Hepatic stellate cell (primary cell): ENCODE measurements at places on chromosomes 4 and X.
A peak's percentile ranks its signal among the peaks of the same experiment; 100 is the strongest.

- DNase-seq: no peak
Measured at GRCh38 chr4:31366041-31366440, 645.9 kb downstream of the PCDH7 start.

DNA sequence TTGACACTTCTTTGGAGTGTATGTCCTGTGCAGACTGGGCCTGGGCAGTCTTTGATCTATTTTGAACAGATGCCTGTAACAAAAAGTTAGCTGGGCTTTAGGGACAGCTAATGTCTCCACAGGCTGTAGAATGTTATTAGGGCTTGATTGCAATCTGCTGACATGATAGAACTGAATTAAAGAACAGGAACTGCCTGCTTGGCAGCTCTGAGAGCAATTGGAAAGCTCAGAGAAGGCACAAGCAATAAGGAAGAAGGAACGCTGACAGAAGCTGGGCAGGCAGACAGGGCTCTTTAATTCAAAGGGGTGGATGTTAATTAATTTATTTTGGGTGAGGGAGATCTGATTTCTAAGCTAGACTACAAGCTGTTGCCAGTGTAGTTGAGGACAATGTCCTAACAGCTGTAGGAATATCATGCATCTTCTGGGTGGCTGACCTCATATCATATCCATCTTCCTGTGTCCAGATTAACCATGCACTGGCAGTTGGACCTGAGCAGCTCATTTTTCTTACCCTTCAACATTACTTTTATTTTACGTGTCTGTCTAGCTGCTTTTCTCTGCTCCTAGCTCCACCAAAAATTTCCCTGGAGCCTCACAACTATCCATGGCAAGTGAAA is 20.7 kb upstream of the GRXCR1 start:
- no peak for DNase-seq

DNA sequence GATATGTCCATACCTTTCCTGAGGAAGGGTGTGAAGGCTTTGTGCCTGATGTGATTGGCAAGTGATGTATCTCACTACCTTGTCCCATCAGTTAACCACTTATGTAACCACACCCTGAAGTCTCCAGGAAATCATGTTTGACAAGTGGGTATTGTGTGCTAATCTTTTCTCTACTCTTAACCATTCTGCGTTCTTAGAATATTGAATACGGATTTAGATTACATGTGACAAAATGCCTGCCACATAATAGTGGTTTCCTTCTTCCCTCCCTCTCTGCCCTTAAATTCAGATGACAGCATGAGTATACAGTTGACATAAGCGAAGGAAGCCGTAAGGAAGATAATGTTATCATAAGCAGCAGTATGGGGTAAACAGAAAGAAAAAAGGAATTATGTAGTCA is 108.4 kb downstream of the KLHL8 start:
- no peak for DNase-seq

DNA sequence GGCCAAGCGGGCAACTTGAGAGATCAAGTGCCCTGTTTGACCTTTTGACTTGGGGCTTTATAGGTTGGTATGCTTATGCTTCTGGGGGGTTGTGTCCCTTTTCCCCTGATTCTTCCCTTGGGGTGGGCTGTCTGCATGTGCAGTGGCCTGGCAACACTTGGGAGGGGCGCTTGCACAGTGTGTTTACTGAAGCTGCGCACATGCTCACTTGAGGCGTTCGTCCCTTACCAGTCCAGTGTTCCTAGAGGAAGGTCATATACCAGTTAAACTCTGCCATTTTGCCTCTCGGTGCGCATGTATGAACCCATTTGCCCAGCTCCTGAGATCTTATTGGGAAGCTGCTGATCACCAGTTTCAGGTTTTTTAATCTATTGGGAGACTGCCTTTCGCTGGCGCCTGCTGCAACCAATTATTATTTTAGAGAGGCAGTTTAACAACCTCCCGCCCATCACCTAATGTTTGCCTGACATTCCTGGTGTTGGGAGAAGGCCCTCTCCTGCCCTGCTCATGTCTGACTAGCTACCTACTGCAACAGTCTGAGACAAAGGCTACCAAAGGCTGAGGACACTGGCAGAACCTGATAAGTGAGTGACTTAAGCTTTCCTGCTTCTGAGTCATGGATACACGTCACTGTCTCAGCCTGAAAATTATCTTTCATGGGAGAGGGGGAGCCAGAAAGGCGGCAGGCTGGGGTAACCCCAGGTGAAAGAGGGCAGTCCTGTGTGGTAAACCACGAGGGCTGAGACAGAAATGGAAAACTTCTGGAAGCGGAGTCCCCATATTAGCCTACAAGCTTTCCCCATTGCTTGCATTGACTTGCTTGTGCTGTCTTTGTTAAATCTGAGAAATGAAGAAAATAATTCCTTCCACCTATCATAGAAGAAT is 97.6 kb downstream of the CPE start:
- no peak for DNase-seq

DNA sequence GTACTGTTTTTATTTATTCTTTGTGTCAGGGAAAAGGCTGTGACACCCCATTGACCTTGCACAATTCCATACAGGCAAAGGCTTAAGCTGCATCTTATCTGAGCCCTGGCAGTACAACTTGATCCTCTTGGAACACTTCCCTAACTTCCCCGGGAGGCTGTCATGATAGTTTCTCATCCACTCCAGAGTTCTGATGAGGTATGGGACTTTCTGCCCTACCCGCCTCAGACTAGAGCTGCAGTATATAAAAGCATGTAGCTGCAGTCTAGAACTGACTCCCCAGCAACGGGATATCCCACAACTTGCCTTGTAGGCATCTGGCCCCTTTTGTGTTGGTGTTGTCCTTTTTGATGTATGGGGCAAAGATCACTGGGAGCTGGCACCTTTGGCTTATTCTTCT is 72.7 kb downstream of the FNIP2 start:
- no peak for DNase-seq

GRCh38 chr4:133839326-133839725 is 362.3 kb downstream of the PABPC4L start:
- no peak for DNase-seq

GRCh38 chr4:11628093-11628725 is 199.5 kb upstream of the HS3ST1 start:
- DNase-seq: no peak

DNA sequence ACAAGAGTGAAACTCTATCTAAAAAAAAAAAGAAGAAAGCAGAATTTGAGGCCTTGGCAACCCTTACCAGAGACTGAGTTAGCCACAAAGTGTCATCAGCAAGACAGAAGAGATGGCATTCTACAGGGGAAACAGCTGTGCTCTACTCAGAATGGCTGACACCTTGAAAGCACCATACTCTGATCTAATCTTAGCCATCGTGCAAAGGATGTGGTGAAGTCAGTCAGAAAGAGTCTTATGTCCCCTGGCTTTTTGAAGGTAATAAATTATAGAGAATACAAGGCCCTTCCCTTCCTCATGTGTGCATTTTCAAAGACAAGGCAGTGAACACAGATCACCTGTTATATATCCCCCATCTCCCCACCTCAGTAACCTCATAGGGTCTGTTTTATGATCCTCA is 13.2 kb downstream of the CLNK start:
- DNase-seq: no peak

DNA sequence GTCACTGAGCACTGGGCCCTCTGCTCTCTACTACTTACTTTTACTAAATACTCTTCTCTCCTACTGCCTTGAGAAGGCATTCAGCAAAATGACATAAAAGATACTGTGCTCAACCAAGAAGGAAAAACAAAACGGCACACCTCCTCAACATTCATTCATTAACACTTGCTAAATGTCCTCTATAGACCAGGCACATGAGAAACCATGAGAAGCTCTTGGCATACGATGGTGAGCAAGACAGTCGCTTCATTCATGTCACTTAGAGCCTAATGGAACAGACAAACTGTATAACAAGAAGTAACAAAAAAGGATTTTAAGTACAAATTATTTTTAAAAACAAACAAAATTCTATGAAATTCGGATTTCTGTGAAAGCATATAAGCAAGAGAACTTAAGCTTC is 38.7 kb downstream of the COL25A1 start:
- no peak for DNase-seq

GRCh38 chr4:15003401-15003890 is 1.2 kb downstream of the CPEB2 start:
- peak; percentile 48 for DNase-seq

DNA sequence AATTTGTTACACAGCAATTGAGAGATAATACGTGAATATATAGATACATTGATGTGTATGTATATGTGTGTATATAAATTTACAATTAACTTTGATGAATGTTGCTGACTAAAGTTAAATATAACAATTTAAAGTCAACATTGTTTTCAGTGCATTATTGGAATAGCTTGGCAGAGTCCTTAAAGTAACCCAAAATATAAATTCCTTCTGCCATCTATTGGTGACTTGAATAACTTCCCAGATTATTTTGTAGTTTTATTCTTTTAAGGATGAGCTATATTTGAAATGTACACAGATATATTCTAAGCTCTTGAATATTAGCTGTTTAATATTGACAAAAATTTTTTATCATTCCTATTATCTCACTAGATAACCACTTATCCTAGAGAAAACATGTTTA is 298.2 kb upstream of the FSTL5 start:
- DNase-seq: no peak

DNA sequence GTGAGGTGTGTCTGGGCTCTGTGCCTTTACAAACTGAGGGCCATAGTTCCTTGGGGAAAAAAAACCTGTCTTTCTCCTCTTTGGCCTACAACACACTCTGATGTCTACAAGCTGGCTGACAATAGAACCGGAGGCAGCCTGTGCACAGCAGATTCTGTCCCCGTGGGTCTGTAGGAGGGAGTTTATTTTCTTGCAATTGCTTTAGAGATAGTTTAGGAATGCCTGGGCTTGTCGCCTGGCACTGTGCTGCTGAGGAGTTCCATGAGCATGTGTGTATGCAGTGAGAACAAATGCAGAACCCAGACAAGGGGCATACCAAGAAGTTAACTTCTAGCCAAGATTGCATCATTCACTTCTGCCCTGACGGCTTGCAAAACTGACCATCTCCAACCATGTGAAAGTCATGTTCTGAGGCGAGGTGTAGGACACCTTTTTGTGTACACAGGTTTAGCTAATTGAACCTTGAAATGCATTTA is 54.1 kb downstream of the CCNI start:
- DNase-seq: peak; percentile 30

DNA sequence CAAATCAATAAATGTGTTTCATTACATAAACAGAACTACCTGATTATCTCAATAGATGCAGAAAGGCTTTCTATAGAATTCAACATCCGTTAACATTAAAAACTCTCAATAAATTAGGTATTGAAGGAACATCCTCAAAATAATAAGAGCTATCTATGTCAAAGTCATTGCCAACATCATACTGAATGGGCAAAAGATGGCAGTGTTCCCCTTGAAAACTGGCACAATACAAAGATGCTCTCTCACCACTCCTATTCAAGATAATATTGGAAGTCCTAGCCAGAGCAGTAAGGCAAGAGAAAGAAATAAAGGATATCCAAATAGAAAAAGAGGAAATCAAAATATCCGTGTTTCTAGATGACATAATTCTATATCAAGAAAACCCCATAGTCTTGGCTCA is 466.4 kb downstream of the MAGEE1 start:
- DNase-seq: no peak

- no peak for DNase-seq
Measured at GRCh38 chr4:3473996-3474765, 11.1 kb downstream of the DOK7 start.

- no peak for DNase-seq
Measured at GRCh38 chr4:60485276-60485675, 714.9 kb upstream of the ADGRL3 start.

DNA sequence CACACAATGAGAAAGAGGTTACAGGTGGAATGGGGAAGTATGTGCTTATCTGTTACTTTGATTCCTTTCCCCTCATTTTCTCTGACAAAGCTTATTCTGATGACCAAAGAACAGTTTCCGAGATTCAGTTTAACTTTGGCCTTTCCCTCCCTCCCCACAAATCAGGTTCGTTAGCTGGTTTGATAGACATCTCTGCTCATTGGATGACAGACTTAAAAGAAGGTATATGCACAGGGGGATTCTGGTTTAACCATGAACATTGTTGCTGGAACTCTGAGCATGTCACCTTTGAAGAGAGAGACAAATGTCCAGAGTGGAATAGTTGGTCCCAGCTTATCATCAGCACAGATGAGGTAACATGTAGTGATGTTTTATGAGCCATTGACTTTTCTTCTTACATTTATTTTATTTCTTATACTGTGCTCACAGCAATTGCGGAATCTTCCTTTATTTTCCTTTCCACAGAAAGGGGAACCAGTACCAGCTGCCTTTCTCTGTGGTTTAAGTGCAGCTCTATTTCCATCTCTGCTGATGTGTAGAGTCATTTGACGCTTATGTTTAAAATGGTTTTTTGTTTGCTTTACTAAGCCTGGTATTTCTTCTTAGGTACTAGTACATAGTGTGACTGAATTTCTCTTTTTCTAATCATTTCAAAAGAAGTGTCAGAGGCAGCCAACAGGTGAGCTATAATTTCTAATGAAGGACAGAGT is 125.0 kb downstream of the AKAP4 start:
- no peak for DNase-seq

DNA sequence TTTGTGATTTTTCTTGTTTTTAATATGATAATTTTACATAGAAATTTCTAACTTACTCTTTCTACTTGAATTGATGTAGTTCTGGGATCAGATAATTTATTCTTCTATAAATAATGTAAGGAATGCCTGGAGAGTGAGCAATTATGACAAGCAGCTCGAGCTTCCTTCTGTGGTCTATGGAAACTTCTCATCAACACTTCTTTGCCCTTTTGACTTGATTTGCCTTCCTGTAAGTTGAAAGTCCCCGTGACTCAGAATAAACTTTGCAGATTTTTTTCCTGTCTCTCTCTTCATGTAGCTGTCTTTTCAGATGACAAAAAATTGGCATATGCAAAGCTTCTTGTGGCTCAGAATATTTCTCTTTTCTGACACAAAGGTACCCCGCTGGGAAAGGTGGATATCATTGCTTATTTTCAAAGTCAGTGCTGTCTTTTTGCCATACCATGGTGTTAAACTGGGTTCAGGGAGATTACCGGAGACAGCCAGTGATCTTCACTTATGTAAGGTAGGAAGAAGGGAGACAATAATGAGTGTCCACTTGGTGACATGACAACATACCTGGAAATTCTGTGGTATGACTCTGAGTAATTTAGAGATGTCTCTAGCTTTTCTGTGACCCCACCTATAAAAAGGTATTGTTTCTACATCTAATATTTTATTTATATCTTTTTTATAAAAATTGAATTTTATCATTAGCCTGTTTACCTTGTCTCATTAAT is 278.6 kb upstream of the GNPDA2 start:
- no peak for DNase-seq

- DNase-seq: no peak
Measured at GRCh38 chr4:2781911-2782310, 11.0 kb upstream of the SH3BP2 start.

DNA sequence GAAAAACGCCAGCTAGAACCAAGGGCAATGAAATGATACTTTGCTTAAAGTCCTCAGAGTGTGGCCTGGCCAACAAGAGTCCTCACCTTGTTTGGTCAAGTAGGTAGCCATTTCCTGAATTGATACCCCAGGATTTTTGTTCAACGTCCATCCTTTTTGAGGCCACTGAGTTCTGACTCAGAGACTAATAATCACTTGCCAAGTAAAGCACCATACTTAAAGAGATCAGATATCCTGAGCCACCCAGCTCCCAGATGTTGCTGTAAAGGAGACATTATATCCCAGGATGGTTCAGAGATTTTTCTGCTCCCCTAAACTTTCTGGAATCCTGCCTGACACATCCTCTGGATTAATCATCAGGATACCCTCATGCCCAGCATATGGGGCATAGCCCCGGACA is 190.9 kb downstream of the RAP1GDS1 start:
- no peak for DNase-seq
